CD4-positive, alpha-beta T cell treated with Interferon alpha-2 for 1 hour (primary cell): ENCODE measurements at places on chromosomes 6 and 20.

GRCh38 chr6:146345598-146345997 is 198.0 kb upstream of the RAB32 start:
- no peak for DNase-seq

DNA sequence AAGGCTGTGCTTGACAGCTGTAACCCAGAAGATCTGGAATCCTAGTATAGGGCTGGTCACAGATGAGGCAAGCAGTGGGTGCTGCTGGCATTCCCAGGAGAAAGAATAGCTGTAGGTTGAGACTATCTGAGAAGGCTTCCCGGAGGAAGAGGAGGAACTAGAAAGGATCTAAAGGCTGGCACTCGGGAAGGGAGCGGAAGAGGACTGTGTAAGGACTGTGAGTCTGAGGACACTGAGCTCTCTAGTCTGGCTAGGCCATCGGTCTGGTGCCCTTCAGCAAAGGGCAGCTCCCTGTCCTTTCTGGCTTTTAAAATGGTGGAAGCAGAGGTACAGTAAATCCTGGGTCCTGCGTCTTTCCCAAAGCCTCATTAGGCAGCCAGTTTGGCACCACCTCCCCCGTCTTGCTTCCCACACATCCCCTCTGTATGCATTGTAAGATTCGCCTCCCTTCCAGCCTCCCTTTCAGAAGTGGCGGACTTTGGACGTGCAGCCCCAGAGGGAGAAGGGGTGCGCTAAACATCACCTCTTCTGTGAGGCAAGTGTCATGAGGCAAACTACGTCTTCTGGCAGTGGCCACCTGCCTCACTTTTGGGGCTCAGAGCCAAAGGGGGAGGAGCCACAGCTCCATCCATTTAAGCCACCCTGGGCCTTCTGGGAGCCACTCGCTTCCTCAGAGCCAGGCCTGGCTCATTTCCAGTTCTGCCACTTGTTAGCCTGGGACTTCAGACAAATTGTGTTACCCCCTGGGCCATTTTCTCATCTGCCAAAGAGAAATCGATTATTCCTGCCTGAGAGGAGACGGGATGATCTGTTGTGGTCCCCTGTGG is 8.6 kb downstream of the SNPH start:
- DNase-seq = no peak

DNA sequence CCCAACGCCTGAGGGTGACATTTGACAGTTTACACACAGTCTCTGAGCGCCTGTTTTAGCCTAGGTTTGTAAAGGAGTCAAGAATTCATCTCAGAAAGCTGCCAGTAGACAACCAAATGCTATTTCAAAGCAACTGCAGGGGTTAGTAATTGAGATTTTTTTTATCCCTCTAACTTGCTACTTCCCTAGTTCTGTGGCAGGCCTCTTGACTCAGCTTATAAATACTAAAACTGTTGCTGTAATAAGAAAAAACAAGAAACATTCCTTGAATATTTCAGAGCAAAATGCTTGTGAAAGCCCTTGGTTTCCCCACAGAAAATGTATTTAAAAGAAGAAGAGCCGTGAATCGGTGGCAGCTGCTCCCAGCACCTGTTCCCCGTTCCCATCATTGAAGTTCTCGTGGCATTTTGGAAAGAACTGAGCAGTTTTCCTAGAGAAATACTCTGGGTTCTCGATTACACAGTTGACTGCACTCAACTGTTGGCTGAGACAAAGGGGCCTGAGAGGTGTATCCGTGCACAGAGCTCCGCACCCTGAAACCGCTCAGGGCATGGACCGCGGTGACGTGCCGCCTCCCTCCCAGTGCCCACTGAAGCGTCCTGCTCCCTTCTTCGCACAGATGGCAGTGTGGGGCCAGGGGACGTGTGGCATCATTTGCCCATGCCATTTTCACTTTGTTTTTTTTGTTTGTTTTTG is 20.9 kb downstream of the DLL1 start:
- DNase-seq = no peak

DNA sequence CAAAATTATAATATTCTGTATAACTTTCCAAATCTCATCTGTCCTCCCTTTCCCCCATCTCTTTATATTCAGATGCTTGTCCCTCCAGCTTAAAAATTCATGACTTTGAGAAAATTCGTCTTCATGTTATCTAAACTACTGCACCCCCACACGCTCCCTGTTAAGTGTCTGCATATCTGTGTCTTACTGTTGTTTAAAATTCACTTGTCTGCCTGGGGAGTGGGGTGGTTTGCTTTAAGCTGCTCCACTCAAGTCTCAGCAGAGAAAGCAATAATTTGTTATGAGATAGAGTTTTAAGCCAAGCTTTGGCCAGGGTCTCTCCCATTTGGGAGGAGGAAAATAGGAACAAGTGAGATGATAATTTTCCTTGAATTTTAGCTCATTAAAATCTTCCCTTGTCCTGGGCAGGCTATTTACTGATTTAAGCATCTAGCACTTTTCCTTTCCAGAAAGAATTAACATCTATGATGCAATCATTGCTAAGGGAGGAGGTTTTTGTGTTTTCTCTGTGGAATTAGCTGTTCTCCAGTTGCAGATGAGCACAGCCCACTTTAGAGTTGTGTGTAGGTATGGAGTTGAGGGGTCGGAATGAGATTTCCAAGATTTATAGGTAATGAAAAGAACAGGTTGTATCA is 36.8 kb downstream of the MTHFD1L start:
- DNase-seq = no peak

DNA sequence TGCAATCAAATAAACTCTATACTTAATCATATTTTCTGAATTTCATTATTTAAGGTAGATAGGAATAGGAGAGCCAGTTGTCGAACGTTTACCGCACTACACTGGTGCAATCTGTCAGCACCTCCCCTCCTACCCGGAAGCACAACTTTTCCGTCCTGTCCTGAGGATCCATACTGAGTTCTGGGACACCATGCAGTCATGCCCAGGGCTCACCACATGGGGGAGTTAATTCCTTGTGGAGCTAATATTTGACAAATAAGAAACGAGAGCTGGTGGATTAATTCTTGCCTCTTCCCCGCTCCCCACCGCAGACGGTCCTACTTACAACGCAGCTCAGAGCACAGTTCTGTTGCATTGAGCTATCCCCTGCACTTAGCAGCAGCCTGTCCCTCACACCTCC is 107.7 kb upstream of the RALGAPA2 start:
- DNase-seq = no peak

- no peak for DNase-seq
Observed at GRCh38 chr20:54093423-54094267, 23.3 kb upstream of the BCAS1 start.

- no peak for DNase-seq
Observed at GRCh38 chr6:20653085-20653479, 118.8 kb downstream of the CDKAL1 start.

GRCh38 chr6:119436583-119436982 is 87.0 kb upstream of the MAN1A1 start:
- DNase-seq = no peak

- no peak for DNase-seq
Observed at GRCh38 chr6:129911732-129912131, 50.6 kb upstream of the TMEM244 start.

DNA sequence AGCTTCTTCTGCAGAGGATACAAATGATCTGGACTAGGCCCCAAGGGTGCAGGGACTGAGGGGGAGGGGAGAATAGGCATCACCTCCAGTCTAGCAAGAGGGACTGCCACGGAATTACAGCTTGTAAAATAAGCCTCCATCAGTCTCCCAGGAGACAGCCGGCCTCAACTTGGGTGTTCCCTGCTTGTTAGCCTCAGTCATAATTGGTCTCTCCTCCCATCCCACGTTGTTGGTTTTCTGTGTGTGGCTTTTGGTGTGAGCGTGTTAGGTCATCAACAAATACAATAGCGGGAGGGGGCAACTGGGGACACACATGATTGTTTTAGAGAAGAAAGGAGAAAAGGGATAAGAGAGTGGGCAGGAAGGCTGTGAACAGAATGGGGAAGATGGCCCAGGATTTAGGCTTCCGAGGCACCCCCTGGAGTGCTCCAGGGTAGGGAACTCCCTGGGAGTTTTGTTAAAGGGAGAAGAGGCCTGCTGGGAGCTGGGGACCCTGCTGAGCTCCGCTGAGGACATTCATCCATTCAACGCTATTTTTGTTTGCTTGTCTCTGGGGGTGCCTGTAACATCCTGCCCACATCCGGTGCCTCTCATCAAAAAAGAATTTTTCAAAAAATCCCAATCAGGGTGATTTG is 9.2 kb downstream of the FOXA2 start:
- no peak for DNase-seq

- peak; percentile 44 for DNase-seq
Observed at GRCh38 chr6:2900221-2900807, 2.8 kb downstream of the SERPINB9 start.

DNA sequence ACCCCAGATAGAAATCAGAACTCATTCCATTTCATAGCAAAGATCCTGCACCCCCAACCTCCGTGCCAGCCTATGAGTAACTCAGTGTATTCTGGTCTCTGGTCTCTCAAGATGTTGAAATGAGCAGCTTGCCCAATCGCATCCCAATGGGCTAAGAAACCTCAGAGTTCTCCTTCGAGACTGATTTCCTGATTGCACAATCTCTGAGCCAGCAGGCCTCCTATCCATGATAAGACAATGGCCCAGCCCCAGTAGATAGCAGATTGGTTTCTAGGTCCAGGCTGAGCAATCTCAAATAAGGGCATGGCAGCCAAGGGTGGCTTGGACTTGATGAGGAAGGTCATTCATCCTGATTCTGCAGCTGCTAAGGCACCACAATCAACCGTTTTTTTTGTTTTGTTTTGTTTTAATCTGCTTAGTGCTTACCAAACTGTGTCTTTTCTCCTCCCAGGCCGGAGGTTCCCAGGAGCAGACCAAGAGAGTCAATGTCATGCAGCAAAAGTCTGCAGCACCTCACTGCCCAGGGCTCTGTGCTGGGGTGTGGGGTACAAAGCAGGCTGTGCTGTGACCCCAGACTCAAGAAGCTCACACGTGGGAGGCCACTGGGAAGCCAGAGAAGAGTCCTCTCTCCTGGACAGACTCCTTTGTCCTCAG is 125.1 kb upstream of the NXT1 start:
- DNase-seq = peak; percentile 64

DNA sequence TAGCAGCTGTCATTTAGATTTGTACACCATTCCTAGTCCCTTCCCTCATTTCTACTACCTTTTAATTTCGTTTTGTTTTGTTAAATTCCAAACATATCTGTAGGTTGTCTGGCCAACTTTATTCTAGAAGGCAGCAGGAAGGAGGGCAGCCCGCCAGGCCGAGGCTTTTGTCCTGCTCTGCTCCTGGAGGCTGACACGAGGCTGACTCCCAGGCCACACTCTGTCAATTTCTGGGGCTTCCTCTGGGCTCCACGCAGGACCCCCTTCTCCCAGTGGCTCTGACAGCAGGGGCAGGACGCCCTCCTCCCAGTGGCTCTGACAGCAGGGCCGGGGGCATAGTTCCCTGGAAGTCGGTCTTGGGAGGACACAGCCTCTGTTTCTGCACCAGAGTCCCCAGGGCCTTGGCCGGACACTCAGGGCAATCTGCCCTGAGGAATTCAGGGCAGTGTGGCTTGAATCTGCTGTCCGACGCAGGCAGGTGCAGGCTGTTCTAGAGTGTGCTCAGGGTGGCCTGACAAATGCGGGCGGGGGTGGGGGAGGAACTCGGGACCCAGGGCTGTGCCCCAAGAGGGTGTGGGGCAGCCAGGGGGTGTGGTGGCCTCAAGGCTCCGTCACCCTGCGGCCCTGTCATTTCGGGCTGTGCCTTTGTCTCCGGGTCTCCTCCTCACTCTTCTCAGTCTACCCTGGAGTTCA is 11.8 kb downstream of the SMOC2 start:
- DNase-seq = no peak

GRCh38 chr6:4940416-4940815 is 63.4 kb downstream of the RPP40 start:
- no peak for DNase-seq

- no peak for DNase-seq
Observed at GRCh38 chr6:87710090-87710489, 8.1 kb upstream of the AKIRIN2 start.

- no peak for DNase-seq
Observed at GRCh38 chr20:16575390-16576140, 2.3 kb upstream of the KIF16B start.

DNA sequence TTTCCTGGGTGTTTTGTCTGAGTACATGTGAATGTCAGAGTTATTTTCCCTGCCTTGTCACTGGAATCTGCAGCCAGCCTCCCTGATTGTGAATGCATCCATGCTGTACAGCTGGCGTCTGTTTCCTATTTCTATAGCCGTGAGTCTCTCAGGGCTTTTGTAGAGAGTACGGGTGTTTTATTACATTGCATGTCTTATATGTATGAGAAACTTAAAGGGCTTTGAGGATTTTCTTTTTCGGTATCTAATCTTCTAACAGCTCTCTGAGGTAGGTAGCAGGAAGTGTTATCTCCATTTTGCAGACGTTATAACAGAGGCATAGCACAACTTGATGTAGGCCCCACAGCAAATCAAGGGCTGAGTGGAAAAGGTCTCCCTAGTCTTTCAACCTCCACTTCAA is 272.9 kb downstream of the PRL start:
- no peak for DNase-seq

GRCh38 chr6:96823743-96824142 is 13.5 kb downstream of the GPR63 start:
- no peak for DNase-seq

DNA sequence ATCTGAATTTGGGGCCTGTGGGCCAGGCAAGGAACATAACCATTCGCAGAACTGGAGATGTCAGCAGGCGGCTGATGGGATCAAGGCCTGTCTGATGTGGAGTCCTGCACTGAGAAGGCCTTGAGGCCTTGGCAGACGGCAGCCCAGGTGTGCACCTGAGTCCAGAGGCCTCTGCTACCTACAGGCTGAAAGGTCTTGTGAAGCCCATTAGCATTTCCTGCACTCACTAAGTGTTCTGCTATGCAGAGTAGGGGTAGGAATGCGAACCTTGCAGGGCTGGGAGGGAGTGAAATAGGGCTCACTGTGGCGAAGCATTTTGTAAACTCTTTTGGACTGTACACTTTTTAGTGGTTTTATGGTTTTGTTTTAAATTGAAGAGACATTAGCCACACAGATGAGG is 48.3 kb upstream of the RNF24 start:
- DNase-seq = no peak

DNA sequence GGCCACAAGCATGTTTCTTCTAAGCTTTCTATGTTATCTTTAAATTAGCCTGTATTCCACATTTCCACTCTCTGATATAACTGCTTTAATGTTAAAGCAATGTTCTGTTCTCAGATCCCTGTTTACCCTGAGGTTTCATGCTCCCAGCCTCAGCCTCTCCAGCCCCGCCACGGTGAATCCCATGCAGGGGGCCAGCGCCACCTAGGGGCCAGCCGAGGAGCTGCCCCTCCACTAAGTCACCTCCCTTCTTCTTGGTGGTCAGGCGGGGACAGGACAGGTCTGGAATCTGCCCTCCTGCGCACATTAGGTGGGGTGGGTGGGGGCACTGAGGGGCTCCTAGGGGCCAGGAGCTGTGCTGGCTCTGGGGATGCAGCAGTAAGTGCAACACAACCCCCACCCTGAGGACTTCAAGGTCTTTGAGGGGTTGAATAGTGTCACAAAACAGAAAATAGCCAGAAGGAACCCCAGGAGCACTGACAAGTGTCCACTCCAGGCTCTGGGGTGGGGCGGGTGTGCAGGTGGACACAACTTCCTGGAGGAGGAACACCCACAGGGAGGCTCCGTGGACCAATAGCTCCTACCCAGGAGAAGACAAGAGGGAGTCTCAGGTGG is 61.6 kb downstream of the RAB44 start:
- peak; percentile 80 for DNase-seq

GRCh38 chr6:124420116-124420840 is 542.0 kb upstream of the RNF217 start:
- no peak for DNase-seq
